ENCODE measurements at places on chromosomes 7 and 10.
A peak's percentile ranks its signal among the peaks of the same experiment; 100 is the strongest.

DNA sequence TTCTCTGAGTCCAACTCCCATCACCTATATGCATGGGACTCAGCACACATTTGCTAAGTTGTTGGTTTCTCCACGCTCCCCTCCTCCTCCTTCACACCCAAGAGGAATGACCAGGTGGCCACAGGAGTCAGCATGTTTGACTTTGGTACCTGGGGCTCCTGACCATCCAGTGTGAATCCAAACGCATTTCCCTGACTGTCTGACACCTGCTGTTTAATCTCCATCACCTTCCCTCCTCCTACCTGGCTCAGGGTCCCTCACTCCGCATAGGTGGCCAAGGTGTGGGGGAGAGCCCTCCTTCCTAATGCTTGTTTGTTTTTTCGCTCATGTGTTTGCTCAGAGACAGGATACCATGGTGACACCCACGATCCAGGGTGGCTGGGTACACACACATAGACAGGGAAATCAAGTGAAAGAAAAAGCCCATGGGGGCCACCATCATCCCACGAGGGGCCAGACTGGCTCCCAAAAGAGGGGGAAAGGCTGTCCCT is 194.9 kb downstream of the KCNMA1 start:
- H3K27me3 ChIP-seq = no peaks in the 10 kb centered on the region
- H3K27ac ChIP-seq = no peak overlapping the region
- no peaks in the 10 kb centered on the region for H3K36me3 ChIP-seq
- no peak for DNase-seq
- H3K4me3 ChIP-seq = no peak overlapping the region
- H3K4me1 ChIP-seq = no peaks in the 10 kb centered on the region

- H3K27me3 ChIP-seq = no peaks in the 10 kb centered on the region
- H3K4me3 ChIP-seq = no peak overlapping the region
- DNase-seq = no peak
- no peak overlapping the region for H3K27ac ChIP-seq
These were observed 60.9 kb downstream of the SPOCK2 start for GRCh38 chr10:72027498-72027897.

DNA sequence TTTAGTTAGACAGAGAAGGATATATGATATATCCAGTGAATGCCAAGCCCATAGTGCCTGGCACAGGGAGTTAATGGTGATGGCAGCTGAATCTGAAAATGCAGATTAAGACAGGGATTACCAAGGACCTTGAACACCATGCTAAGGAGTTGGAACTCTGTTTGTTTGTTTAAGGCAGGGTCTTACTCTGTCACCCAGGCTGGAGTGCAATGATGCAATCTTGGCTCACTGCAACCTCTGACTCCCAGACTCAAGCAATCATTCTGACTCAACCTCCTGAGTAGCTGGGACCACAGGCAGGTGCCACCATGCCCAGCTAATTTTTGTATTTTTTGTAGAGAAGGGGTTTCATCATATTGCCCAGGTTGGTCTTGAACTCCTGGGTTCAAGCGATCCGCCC is 1.6 kb downstream of the AKR1D1 start:
- no peak overlapping the region for H3K4me3 ChIP-seq
- no peaks in the 10 kb centered on the region for H3K27me3 ChIP-seq
- H3K4me1 ChIP-seq = no peaks in the 10 kb centered on the region
- no peak overlapping the region for H3K27ac ChIP-seq
- DNase-seq = no peak

- H3K4me1 ChIP-seq = peaks cover 9% of the 10 kb centered on the region
- H3K36me3 ChIP-seq = no peaks in the 10 kb centered on the region
- DNase-seq = no peak
- H3K4me3 ChIP-seq = no peak overlapping the region
- no peak overlapping the region for H3K27ac ChIP-seq
These were observed 45.6 kb downstream of the CHCHD3 start for GRCh38 chr7:133036289-133036688.

- H3K36me3 ChIP-seq = no peaks in the 10 kb centered on the region
- H3K4me1 ChIP-seq = no peaks in the 10 kb centered on the region
- no peaks in the 10 kb centered on the region for H3K27me3 ChIP-seq
These were observed 166.4 kb downstream of the MAD1L1 start for GRCh38 chr7:2066251-2066919.

DNA sequence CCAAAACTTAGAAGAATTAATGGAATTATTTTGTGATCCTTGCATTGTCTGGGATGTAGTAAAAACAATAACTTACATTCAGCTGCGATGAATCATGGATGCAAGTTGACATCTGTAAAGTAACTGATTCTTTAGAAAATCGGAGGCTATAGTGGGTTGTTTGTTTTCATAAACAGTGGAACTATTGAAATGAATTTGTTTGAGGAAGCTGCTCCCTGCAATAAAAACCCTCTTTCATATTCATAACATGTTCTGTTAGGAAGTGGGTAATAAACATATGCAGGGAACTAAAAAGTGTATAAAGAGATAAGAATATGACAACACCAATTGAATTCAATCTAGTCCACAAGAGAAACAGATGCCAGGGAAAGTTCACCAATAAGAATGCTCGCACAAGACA is 53.6 kb downstream of the AGMO start:
- DNase-seq = no peak
- H3K36me3 ChIP-seq = no peaks in the 10 kb centered on the region
- H3K4me3 ChIP-seq = no peak overlapping the region
- H3K27ac ChIP-seq = no peak overlapping the region

DNA sequence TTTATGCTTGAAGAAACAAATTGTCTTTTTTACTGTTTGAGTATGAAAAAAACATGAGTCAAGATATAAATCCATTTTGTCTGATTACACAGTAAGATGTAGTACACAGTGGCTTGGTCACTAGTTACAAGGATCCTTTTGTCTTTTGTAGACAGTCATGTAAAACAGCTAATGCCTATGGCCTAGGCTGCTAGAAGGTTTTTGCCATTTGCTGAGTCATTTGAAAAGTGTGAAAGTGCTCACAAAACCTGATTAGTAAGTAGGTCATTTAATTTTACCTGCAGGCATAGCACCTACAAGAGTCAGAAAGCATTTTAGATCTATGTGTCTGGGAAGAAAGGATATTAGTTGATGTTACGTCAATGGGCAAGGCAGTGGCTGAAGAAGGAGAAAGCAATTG is 819.4 kb downstream of the MAGI2 start:
- H3K4me1 ChIP-seq = peaks cover 6% of the 10 kb centered on the region
- no peaks in the 10 kb centered on the region for H3K27me3 ChIP-seq
- no peak overlapping the region for H3K27ac ChIP-seq
- no peak overlapping the region for H3K4me3 ChIP-seq

GRCh38 chr7:2172311-2173188 is 60.2 kb downstream of the MAD1L1 start:
- DNase-seq = no peak
- no peaks in the 10 kb centered on the region for H3K4me1 ChIP-seq
- no peaks in the 10 kb centered on the region for H3K36me3 ChIP-seq

DNA sequence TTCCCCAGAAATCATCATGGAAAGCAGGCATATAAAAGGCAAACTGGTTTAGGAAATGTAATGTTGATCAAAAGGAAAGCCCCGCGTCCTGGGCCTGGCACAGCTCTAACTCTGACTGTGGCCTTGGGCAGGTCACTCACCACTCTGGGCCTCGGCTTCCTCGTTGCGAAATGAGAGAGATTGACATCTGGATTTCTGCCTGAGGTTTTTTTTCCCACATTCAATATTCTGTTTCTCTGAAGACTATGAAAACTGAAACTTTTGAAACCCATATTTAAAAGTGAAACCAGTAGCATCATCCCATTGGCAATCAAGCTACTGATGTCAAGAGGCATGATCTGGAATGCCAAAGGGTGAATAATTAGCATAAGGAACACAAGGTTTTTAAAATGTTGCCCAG is 369.7 kb upstream of the NPVF start:
- no peak for DNase-seq
- no peaks in the 10 kb centered on the region for H3K27me3 ChIP-seq
- no peak overlapping the region for H3K4me3 ChIP-seq
- no peak overlapping the region for H3K27ac ChIP-seq

GRCh38 chr10:3415038-3415736 is 242.6 kb upstream of the PITRM1 start:
- no peak for DNase-seq
- H3K4me1 ChIP-seq = no peaks in the 10 kb centered on the region
- H3K4me3 ChIP-seq = no peak overlapping the region
- H3K36me3 ChIP-seq = no peaks in the 10 kb centered on the region
- H3K27me3 ChIP-seq = no peaks in the 10 kb centered on the region

DNA sequence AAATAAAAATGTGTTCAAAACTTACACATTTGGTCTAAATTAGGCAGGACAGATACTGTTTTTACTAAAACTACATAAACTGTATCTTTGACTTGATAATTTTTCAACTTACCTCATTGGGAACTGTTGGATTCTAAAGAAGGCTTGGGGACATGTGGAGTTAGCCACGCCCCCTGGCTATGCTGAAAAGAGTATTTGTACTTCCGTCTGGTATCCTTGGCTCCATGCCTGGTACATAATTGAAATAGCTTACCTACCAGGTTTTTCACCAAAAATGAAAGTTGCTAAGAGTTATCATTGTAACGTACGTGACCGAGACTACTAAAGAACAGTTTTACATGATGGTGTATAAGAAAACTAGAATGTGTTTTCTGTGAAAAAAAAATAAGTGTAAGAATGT is 604.8 kb upstream of the IGFBP3 start:
- no peak overlapping the region for H3K4me3 ChIP-seq
- DNase-seq = no peak
- H3K4me1 ChIP-seq = no peaks in the 10 kb centered on the region
- H3K36me3 ChIP-seq = no peaks in the 10 kb centered on the region
- no peak overlapping the region for H3K27ac ChIP-seq
- no peaks in the 10 kb centered on the region for H3K27me3 ChIP-seq

DNA sequence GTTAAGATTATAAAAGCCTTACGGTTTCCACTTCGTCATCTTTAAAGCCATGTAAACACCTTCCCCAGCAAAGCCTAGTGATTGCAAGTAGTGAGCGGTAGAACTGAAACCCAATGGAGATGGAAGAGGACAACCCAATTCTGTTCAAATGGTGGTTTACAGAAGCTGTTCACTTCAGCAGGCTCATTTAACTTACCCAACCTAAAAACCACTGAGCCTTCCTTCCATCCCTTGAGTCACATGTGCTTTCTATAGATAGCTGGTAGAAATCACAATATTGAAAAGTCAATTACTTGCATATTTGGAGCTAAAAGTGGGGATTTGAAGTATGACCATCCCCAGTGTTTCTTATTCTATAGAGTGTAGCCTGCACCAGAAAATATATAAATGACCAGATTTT is 667.7 kb downstream of the SUGCT start:
- H3K27me3 ChIP-seq = no peaks in the 10 kb centered on the region
- no peak for DNase-seq
- peaks cover 8% of the 10 kb centered on the region for H3K4me1 ChIP-seq
- H3K27ac ChIP-seq = no peak overlapping the region
- no peak overlapping the region for H3K4me3 ChIP-seq
- H3K36me3 ChIP-seq = no peaks in the 10 kb centered on the region

DNA sequence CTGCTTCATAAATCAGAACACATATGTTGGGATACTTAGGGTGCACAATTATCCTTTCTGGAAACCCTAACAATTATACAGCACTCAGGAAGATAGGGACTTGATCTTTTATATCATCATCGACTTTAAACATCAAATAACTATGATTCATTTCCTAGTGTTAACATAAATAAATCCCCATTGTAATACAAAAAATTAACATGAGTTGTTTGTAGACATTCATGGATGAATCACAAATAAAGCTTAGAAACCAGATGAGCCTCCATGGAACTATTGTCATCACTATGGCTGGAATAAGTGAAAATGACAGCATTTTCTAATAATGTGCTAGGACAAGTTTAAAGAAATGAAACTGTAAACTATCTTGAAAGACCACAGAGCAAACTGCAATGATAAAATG is 821.7 kb downstream of the GATA3 start:
- H3K4me3 ChIP-seq = no peak overlapping the region
- H3K36me3 ChIP-seq = no peaks in the 10 kb centered on the region

- no peaks in the 10 kb centered on the region for H3K27me3 ChIP-seq
- H3K27ac ChIP-seq = no peak overlapping the region
These were observed 40.2 kb downstream of the ANK3 start for GRCh38 chr10:60349426-60349825.

GRCh38 chr7:100538348-100538653 is 702 bp upstream of the AGFG2 start:
- H3K4me3 ChIP-seq = peak overlapping the region; percentile 47

GRCh38 chr7:155899596-155899995 is 87.3 kb upstream of the SHH start:
- DNase-seq = no peak
- no peak overlapping the region for H3K27ac ChIP-seq
- no peak overlapping the region for H3K4me3 ChIP-seq
- no peaks in the 10 kb centered on the region for H3K27me3 ChIP-seq

- no peak overlapping the region for H3K27ac ChIP-seq
- H3K4me1 ChIP-seq = no peaks in the 10 kb centered on the region
- H3K36me3 ChIP-seq = no peaks in the 10 kb centered on the region
- H3K27me3 ChIP-seq = no peaks in the 10 kb centered on the region
These were observed 300.9 kb downstream of the WDR11 start for GRCh38 chr10:121152033-121152432.

DNA sequence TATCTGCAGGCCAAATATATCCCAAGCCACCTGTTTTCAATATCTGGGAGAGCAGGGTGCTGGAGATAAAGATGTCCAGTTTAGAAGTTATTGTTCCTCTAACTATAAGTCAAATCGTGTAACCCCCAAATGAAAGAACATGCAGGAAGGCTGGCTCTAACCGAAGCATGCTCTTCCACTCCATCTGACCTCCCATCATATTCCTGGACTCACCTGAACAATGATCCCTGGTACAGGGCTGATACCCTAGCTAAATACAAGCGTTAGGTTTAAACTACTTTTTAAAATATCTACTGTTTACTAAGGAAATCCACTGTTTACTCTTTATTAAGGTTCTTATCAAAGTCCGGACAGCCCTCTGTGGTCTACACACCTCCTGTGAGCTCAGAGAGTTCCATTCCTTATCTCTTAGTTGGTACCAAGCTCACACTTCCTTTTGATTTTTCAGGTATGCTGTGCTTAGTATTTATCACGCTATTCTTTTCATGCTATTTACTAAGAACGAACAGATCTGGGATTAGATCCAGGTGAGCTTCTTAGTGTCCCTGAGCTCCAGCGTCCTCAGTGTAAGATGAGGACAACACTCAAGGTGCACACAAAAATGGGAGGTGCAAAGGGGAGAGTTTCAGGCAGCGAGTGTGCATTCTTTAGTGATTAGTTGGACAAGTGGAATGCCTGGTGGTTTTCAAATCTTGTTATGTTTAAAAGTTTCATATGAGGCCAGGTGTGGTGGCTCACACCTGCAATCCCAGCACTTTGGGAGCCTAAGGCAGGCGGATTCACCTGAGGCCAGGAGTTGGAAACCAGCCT is 23.6 kb upstream of the COBL start:
- DNase-seq = no peak
- H3K36me3 ChIP-seq = no peaks in the 10 kb centered on the region
- peaks cover 10% of the 10 kb centered on the region for H3K4me1 ChIP-seq
- no peak overlapping the region for H3K27ac ChIP-seq
- H3K4me3 ChIP-seq = no peak overlapping the region

DNA sequence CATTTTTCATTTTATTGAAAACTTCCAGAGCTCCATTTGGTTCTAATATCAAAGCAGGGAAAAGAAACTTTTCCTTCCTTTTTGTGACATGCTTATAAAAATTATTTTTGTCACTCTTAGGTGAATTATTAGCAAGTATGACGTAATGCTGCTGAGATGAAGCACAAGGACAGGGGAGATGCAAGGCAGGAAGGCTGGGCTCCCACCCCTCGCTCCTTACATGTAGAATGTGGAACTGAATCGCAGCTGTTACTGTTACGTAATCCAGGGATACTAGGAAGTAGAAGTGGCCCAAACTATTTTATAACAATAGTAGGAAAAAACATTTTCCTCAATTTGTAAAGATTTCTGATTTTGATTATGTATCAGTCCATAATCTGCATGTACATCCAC is 17.1 kb upstream of the GTPBP4 start:
- no peak for DNase-seq
- H3K4me1 ChIP-seq = no peaks in the 10 kb centered on the region
- H3K4me3 ChIP-seq = no peak overlapping the region

All from GM23338 (cell line).